ENCODE measurements at places on chromosomes 5 and 9.
A peak's percentile ranks its signal among the peaks of the same experiment; 100 is the strongest.

DNA sequence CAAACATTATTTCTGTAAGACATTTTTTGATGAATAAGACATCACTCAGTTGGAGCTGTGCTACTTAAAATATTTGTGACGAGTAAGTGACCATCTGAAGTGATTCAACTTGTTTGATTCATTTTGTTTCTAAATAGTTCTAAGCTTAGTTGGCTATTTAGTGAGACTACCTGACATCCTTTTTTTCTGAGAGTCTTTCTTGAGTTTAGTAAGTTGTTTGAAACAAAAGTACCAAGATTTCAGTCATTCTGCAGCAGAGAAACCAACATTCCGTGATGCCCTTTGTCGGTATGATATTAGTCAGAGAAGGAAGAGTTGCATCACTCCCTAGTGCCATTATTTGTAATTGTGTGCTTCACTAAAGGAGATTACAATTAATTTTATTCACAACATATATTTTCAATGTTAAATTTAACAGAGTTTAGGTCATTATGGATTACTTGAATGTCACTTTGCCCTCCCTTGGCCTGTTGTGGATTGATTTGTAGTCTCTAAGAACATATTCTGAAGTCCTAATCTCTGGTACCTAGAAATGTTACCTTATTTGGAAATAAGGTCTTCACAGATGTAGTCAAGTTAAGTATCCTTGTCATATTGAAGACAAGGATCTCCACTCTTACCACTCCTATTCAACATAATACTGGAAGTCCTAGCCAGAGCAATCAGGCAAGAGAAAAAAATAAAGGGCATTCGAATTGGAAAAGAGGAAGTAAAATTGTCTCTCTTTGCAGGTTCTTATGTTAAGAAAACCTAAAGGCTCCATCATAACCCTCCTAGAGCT is 212.2 kb downstream of the PCSK1 start:
- no peak for DNase-seq

- DNase-seq: peak; percentile 83
Observed at GRCh38 chr5:35884191-35884769, 27.6 kb downstream of the IL7R start.

DNA sequence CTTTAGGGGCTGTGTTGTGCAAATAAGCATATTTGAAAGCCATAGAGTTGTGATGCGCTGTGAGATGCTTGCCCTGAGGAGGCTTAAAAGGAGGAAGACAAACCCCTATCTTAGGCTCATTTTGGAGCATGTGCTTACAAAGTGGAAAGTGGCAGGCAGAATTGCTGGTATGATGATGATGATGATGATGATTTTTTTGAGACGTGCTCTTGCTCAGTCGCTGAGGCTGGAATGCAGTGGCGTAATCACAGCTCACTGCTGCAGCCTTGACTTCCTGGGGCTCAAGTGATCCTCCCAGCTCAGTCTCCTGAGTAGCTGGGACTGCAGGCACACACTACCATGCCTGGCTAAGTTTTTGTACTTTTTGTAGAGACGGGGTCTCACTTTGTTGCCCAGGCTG is 1.7 kb downstream of the CNOT8 start:
- DNase-seq: peak; percentile 20

DNA sequence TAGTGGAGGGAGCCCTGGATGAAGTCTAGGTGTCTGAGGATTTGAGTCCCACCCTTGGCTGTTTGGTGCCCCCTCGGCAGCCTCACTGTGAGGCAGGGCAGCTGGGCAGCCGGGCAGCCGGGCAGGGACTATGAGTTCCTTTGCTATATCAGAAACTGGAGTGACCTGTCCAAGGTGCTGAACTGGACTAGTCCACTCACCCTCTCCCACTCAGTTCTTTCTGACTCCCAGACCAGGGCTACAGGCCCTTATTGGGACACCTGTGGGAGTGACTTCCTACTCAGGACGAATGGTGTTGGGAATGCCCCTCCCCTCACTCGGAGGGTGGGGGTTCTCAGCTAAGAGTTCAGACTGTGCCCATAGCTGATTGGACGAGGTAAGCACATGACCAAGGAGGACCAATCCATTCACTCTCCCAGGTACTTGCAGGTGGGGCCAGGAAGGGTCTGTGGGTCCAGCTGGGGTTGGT is 34.1 kb upstream of the RAPGEF1 start:
- DNase-seq: peak; percentile 91

- DNase-seq: no peak
Observed at GRCh38 chr5:61059499-61059898, 102.8 kb downstream of the SMIM15 start.

DNA sequence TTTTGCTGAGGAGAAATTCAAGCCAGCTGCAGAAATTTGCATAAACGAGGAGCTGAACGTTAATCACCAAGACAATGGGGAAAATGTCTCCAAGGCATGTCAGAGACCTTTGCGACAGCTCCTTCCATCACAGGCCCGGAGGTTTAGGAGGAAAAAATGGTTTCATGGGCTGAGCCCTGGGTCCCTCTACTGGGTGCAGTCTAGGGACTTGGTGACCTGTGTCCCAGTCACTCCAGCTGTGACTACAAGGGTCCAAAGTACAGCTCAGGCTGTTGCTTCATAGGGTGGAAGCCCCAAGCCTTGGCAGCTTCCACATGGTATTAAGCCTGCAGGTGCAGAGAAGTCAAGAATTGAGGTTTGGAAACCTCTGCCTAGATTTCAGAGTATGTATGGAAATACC is 207.5 kb downstream of the DENND1A start:
- no peak for DNase-seq

- DNase-seq: peak; percentile 54
Observed at GRCh38 chr9:128412120-128412790, 8.4 kb upstream of the CERCAM start.

GRCh38 chr9:123923377-123923776 is 6.5 kb downstream of the DENND1A start:
- DNase-seq: no peak

GRCh38 chr5:124480022-124480421 is 266.4 kb downstream of the ZNF608 start:
- no peak for DNase-seq

GRCh38 chr9:111148052-111149017 is 110.1 kb upstream of the LPAR1 start:
- no peak for DNase-seq

- DNase-seq: peak; percentile 78
Observed at GRCh38 chr9:136117291-136117915, 1.3 kb downstream of the TMEM250 start.

- no peak for DNase-seq
Observed at GRCh38 chr9:89714321-89714720, 109.5 kb downstream of the GADD45G start.

DNA sequence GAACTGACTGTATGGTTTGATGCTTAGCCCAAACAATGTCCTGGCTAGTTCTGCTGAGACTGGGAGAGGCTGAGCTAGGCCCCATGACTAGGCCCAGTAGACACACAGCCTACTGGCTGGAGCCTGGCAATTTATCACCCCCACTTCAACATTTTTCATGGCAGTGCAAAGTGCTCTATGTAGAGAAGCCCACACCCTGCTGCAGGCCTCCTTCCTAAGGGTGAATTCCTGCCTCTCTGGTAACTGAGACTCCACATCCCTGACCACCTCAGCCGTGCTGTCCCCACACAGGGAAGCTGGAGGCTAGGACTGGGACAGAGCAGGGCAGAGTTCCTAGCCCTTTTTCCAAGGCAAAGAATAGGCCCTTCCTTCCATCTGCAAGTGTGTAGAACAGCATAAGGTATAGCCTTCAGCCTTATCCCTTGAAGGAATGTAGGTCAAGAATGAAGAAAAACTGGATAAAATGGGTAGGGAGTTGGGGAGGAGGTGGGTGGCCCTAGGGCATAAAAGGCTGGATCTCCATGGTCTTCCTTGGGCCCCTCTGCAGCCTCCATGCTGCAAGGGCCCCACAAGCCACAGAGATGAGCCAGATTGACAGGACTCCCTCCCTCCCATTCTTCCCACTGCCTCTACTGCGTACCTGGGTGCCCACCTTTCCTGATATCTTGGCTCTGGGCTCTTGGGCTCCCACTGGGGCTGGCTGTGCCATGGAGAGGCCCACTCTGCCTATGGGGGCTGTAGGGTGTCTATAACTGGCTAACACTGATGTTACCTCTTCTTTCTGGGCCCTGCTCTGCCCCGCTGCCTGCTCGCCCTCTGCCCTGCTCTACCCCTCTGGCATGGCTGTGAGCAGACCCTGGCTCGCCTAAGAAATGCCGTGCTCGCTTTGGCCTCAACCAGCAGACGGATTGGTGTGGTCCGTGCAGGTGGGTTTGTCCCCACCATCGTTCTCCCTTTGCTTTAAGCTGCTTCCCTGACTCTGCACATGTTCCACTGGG is 29.8 kb downstream of the TCF7 start:
- no peak for DNase-seq

GRCh38 chr9:70883056-70883455 is 238.4 kb downstream of the TRPM3 start:
- no peak for DNase-seq

DNA sequence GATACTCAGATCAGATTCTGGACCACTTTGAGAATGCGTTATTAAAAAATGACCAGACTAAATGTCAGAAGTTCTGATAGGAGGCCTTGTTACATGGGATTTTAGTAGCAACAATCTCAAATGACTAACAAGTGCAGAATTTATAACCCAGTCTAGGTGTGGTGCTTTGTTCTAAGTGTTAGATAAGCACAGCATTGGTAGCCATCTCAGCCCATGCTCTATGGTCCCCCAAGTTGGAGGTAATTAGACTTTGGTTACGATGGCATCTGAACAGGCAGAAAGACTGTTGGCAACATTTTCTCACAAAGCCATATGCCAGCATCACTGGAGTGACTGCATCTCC is 140.4 kb upstream of the RPS23 start:
- DNase-seq: no peak

GRCh38 chr9:4349816-4350418 is 50.0 kb upstream of the GLIS3 start:
- no peak for DNase-seq

GRCh38 chr5:17398431-17398830 is 99.6 kb upstream of the TAF11L2 start:
- peak; percentile 33 for DNase-seq

Measured in hematopoietic multipotent progenitor cell treated with erythropoietin and hydrocortisone succinate and interleukin-3 and kit ligand, for 6 days (in vitro differentiated cells).